ENCODE measurements at places on chromosomes 7 and 10.

GRCh38 chr10:44587488-44588318 lies 202.8 kb upstream of the CXCL12 start:
- DNase-seq = no peak

DNA sequence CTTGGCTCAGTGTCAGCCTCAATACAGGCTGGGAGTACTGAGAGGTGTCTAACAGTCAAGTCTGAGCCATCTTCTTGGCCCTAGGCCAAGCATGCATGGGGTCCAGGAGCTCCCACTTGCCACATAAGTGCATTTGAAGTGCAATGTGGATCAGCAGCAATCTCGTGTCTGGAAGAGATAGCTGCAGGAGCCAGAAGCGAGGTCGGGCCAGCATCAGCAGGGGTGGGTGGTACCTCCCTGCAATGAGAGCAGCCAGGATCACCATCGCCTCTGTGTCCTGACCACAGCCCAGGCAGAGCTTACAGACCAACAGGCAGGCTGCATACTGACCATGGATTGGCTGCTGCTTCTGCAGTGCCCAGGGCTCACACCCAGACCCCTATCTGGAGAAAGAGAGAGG lies 83.0 kb upstream of the CXCL12 start:
- no peak for DNase-seq

GRCh38 chr7:104967595-104967994 lies 46.4 kb upstream of the KMT2E start:
- DNase-seq = no peak

DNA sequence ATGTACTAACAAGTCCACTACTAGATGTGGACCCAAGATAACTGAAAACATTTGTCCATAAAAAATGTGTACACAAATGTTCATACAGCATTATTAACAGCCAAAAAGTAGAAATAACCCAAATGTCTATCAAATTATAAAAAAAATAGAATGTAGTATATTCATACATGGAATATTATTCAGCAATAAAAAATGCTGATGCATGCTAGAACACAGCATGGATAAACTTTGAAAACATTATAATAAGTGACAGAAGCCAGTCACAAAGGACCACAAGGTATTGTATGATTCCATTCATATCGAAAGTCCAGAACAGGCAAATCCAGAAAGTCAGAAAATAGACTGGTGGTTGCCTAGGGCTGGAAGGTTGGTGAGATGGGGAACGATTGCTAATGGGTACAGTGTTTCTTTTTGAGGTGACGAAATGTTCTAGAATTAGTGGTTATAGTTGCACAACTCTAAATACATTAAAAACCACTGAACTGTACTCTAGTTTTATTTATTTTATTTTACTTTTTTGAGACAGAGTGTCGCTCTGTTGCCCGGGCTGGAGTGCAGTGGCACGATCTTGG lies 43.3 kb upstream of the ANLN start:
- no peak for DNase-seq

DNA sequence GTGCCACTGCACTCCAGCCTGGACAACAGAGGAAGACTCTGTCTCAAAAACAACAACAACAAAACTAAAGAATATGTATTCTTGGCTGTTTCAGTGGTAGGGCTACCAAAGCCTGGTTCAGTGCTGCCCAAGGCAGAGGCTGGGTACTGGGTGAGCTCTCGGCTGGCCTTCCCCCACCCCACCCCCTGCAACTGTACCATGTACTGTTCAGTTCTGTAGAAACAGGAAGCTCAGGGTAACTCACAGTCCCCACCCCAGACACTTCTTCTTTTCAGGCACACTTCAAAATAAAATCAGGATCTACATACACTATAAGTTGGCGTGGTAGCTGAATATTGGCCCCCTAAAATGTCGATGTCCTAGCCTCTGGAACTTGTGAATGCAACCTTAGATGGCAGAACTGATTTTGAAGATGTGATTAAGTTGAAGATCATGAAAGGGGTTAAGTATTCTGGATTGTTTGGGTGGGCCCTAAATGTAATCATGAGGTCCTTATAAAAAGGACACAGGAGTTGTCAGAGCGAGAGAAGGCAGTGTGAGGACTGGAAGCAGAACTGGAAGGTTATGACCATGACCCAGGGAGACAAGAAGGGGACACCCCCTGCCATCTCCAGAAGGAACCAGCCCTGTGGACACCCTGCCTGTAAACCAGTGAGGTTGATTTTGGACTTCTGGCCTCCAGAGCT lies 31.2 kb downstream of the TBXAS1 start:
- DNase-seq = peak; percentile 71

- no peak for DNase-seq
Measured at GRCh38 chr7:41809940-41810576, 107.2 kb upstream of the INHBA start.

- DNase-seq = no peak
Measured at GRCh38 chr10:49323171-49323895, 24.4 kb downstream of the C10orf71 start.

DNA sequence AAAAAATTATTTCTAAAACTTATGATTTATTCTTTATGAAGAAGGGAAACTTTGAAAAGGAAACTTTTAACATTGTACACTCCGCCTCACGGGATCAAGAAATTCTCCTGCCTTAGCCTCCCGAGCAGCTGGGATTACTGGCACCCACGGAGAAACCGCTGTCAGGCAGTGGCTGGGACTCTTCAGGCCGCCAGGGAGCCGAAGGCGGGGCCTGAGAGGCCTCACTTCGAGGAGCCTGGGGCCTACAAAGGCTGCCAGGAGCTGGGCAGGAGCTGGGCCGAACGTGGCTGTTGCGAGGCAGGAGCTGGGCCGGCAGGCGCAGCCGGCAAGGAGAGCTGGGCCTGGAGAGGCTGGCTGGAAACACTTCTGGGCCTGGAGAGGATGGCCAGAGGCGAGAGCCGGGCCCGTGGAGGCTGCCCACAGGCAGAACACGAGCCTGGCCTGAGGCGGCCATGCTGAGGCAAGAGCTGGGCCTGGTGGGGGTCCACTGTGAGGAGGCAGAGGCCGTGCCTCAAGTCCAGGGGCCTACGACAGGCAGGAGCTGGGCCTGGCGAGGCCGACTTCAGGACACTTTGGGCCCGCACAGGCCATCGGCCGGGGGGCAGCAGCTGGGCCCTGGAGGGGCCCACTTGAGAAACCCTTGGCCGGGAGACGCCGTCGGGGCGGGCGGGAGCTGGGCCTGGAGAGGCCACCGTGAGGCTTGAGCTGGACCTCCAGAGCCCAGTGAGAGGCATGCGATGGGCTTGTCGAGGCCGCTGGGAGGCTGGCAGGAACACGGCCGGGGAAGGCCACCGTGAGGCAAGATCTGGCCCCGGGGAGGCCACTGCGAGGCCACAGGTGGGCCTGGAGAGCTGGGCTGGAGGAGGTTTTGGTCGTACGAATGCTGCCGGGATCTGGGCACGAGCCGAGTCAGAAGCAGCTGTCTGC lies 23.7 kb downstream of the MDH2 start:
- DNase-seq = no peak

- DNase-seq = no peak
Measured at GRCh38 chr7:3432911-3433310, 131.9 kb downstream of the SDK1 start.

- DNase-seq = no peak
Measured at GRCh38 chr7:159205833-159206232, 61.2 kb upstream of the VIPR2 start.

DNA sequence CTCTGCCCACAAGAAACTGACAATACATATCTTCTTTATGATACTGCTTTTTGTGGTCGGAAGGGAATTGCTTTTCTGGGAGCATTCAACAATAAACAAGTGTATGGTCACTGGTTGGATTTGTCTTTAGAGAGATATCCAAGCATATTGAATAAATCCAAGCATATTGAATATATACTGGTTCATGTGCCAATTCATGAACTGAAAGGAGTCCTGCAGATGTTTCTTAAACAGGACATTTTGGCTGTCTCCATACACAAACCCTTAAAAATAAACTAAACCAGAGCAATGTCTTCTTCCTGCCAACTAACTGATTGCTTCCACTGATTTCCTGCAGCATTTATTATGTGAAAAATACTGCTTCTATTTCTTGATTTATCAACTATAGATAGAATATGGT lies 173.9 kb downstream of the FOXP2 start:
- DNase-seq = no peak

DNA sequence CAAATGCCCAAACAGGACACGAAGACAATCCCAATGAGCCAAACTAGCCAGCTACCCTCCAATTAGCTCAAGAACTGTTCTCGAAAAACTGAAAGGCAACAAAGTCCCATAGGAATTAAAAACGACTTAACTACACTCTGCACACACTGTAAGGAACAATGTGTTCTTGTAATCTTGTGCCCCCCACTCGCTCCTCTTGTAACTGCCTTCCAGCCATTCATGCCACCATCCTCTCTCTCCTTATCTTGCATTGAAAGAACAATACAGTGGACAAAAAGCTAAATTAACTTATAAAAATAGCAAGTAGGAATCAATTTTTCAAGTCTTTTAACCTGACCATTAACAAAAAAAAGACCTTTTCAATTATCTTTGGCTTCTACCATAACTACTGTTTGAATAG lies 2.9 kb downstream of the CYTH3 start:
- peak; percentile 45 for DNase-seq

DNA sequence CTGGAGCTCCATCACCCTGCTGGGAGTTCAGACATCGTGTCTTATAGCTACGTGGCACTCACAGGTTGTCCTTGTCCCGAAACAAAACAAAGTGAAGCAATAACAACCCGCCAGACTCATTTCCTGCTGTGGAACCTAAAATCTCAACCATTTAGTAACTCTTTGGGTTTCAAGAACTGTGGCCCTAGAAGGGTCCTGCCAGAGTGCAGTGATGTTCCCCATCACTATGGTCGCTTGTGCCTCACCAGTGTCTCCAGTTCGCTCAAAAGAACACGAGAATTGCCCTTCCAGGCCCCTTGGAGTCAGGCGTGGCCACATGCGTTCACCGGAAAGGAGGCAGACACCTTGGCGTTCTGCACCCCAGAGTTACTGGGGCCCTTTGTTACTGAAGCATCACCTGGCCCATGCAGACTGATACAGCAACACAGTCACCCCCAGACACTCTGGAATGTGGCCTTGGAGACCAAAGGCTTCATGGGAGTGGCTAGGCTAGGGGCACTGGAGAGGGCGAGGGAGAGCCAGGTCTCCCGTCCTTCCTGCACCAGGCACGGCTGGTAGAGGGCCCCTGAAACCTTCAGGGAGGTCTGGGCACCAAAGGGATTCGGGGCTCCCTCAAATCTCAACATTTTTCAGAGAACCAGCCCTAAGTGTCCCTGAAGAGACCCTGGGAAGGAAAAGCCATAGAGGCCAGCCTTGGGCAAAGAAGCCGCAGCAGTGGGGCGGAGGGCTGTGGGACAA lies 908 bp downstream of the CRYGN start:
- no peak for DNase-seq

DNA sequence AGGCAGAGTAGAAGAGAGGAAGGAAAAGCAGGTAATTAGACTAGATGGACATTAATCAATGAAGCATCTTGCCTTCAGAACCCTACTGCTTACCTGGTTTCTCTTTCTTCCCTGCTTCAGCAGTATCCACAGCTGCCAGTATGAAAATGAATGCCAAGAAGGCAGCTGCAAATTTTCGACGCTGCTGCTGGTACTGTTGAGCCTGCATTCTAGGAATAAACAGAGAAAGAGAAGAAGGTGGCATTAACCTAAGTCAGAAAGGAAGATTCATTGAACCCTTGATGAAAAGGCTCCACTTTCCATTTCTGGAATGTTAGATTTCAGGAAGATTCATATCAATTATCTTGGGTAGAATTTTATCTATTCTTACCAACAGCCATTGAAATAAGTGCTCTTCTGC lies 88.8 kb downstream of the PTN start:
- no peak for DNase-seq

DNA sequence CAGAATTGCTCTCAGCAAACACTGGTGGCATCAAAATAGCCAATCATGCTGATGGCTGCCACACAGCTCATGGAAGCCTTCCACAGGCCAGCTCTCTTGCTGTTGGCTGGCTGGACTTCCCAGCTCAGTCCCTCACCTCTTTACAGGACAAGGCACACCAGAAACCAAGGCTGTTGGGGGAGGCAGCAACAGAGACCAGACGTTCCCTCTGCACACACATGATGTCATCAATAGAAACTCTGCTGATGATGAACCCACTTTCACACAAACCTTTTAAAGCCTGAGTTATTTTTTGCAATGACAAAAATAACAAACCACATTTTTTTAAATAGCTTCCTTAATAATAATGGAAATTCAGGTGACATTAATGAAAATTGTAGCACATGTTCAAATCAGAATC lies 300.9 kb upstream of the C7orf33 start:
- DNase-seq = no peak

DNA sequence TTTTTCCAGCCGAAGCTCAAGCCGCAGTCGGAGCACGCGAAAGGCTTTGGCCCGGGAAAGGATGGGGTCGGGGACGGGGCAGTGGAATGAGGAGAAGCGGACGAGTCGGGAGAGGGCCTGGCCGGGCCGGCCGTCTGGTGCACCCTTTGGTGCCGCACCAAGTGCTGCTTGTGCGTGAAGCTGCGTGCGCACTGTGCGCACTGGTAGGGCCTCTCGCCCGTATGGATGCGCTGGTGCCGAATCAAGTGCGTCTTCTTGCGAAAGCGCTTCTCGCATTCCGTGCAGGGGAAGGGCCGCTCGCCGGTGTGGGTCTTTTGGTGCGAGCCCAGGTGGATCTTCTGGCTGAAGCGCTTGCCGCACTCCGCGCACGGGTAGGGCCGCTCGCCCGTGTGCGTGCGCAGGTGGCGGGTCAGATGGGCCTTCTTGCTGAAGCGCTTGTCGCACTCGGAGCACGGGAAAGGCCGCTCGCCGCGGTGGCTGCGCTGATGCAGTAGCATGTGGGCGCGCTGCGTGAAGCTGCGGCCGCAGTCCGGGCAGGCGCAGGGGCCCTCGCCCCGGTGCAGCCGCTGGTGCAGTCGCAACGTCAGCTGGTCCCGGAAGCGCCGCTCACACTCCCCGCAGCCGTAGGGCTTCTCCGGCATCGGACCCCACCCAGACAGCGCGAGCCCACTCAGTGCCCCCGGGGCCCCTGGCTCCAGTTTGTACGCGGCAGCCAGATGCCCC lies 7.8 kb downstream of the ZNF467 start:
- DNase-seq = no peak

GRCh38 chr7:138749960-138750359 lies 47.8 kb upstream of the TMEM213 start:
- DNase-seq = no peak

DNA sequence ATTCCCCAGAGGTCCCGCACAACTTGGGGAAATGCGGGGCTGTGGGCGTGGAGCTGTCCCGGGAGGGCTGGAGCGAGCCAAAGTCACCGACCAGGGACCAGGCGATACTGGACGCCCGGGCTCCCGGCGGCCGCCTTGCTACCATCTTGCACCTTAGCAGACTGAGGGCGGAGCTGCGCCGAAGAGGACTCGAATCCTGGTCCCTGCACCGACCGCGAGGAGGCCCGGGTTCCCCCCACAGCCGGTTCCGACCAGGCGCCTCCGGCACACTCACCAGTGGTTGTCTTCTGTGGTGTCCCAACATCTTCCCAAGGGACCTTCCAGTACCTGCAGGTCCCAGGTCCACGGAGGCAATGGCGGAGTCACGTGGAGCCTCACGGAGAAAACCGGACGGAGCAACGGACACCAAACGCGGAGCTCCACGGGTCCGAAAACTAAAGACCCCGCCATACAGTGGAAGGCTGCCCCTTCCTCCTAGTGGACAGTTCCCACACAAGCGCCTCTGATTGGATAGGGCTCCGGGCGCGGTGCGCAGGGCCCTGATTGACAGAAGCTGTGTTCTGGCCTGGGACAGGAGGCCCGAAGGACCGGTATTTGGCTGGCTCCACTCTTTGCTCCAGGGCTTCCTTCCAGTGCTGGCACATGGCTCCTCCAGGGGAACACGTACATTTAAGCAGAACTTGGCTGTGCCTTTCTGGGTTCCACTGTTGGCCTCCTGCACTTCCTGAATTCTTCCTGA lies 124.6 kb upstream of the ZNF479 start:
- DNase-seq = no peak
